Retina (tissue), 1 donor: ENCODE measurements at places on chromosomes 1 and 21.

- no peak for DNase-seq
Observed at GRCh38 chr21:46532080-46532479, 72.8 kb downstream of the S100B start.

DNA sequence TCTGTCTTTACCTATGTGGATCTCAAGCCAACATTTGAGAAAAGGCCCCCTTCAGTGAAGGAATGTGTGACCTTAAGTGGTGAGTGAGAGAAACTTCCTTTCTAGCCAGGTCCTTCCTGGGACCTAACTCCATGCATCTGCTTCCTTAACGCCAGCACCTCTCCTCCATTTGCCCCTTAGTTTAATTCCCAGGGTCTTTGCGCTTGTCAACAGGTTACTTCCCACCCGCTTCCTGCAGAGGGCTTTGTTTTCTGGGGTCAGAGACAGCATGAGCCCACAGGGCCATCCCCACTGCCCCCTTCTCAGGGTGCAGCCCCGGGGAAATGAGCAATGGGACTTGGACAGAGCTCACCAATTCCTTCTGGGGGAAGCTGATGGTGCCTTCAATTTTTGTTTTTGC, 54.8 kb downstream of the EVA1C start:
- no peak for DNase-seq

- no peak for DNase-seq
Observed at GRCh38 chr1:7470904-7471638, 300.0 kb upstream of the VAMP3 start.

DNA sequence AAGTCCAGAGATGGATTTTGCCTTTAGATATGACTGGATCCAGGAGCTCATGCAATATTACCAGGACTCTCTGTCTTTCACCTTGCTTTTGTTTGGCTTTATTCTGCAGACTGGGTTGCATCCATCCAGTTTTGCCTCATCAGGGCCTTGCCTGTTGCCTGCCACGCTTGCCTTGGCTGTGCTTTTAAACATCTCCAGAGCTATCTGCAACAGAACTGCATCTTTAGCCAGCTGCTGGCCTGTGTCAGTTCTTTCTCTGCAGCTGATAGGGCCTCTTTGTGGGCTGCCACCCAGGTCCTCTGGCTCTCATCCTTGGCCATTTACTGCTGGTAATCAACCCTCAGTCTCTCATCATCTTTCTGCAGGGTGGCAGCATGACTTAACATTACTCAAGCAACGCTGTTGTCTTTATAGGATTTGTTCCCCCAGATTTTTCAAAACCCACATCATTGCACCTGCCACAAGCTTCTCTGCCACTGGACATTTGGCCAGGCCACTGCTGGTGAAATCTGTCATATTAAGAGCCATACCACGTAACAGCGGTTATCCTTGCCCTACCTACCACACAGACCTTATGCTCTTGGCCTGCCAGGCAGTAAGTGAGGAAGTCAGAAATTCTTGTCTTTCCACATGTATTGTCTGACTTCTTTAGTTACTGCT, 24.4 kb upstream of the HUNK start:
- DNase-seq: no peak

DNA sequence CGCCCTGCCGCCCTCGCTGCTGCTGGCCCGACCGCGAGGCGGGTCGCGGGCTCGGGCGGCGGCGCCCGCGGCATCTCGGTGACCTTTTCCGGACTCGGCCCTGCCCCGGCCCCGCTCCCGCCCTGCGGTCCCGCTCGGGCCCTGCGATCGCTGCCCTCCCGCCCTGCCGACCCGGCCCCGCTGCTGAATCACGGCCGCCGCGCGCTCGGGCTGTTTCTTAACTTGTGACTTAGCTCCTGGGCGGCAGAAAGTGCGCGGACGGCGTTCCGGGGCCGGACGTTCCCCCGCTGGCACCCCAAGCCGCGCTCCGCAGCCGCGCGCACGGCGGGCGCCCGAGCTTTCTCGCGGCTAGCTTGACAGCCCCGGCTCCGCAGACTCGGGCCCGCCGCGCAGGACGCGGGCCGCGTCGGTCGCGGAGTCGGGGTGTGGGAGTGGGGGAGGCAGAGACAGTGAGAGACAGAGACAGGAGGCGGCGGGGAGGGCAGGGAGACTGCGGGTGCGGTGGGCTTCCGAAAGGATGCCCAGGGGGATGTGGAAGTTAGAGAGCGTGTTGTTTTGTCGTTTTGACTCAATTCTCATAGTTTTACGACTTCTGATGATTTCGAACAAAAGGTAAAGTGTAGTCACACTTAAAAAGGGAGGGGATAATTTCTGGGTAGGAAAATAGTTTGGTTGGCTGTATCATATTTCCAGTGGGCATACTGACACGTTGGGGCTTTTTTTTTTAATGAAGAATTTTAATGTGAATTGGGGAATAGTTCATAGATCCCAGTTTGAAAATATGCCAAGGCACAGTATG, 49.8 kb downstream of the PRDM2 start:
- DNase-seq: peak; percentile 75

GRCh38 chr1:66312271-66312990, 221.5 kb upstream of the SGIP1 start:
- DNase-seq: no peak

- DNase-seq: no peak
Observed at GRCh38 chr1:12555411-12556367, 62.3 kb downstream of the DHRS3 start.

- no peak for DNase-seq
Observed at GRCh38 chr1:36529769-36530260, 47.1 kb upstream of the CSF3R start.

- DNase-seq: peak; percentile 54
Observed at GRCh38 chr1:67850151-67850551, 16.9 kb upstream of the GNG12 start.

DNA sequence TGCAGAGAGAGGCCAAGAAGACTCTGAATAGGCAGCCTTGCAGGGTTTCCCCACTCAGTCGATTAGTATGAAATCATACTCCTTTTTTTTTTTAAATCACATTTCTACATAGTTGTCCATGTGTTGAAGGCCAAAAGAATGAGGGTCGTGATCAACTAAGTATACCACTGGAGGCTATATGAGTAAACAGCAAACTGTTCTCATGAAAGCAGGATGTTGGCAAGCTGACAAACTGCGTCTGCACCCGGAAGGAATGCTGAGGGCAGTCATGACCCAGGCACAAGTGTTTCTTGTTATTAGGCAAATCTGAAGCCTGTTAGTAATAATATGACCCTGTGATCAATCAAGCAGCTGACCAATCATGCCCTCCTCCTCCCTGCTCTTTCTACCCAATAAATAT, 213.2 kb downstream of the USH2A start:
- DNase-seq: no peak

GRCh38 chr21:21788591-21788990, 790.4 kb downstream of the NCAM2 start:
- DNase-seq: no peak

DNA sequence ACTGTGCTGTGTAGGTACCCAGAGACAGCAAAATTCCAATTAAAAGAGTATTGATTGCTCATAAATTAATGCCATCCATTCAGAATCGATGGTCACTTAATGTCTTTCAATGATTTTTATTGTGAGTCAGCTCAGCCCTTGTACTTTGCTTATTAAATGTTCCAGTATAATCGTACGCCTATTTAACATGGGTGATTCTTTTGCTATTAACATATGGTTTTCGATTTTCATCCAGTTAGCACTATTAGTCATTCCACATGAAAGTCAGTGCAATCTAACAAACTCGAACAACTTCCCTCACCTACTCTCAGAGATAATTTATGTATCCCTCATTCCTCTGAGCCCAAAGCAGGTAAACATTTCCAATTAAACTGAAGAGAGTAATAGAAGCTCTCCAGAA, 109.6 kb upstream of the APP start:
- DNase-seq: no peak

DNA sequence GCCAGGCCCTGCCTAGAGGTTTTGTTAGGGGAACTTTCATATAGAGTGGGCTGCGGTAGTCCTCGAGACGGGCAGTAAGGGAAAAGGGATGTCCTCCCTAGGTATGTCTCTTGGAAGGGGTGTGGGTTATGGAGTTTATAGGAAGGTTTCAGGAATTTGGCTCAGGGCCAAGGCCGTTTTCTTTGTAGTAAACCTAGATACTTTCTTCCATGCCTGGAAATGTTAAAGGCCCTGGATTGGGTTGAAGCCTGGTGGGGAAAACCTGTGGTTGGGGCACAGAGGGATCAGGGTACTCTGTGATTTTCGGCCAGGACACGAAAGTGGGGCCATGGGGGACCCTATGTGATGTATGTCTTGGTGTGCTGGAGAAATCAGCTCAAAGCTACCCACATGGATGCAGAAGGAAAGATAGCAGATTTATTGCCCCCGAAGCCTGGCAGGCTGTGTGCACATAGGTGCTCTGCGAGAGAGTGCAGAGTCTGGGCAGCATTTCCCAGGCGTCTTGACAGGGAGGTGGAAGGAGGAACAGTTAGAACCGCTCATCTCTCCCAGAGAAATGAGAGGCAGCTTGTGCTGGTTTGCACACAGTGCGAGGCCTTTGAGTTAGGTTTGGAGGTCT, 1.7 kb downstream of the SNAP47 start:
- no peak for DNase-seq

DNA sequence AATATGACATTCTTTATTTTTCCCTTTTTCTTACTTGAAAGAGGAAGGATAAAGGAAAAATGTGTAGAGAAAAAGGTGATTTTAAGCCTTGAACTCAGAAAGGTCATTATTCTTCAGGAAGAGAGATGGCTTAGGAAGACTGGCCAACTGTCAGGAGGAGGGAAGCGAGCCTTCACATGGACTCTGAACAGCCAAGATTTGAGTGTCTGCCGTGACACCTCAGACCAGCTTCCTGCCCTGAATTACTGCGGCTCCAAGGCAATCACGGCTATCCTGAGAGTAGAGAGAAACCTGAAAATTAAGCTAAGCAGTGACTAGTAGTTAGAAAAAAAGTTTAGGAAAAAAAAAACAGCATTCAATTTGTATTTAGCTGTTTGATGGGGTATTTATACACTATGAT, 314.7 kb downstream of the KCNH1 start:
- no peak for DNase-seq

- no peak for DNase-seq
Observed at GRCh38 chr21:45769294-45769693, 125.8 kb downstream of the PCBP3 start.

DNA sequence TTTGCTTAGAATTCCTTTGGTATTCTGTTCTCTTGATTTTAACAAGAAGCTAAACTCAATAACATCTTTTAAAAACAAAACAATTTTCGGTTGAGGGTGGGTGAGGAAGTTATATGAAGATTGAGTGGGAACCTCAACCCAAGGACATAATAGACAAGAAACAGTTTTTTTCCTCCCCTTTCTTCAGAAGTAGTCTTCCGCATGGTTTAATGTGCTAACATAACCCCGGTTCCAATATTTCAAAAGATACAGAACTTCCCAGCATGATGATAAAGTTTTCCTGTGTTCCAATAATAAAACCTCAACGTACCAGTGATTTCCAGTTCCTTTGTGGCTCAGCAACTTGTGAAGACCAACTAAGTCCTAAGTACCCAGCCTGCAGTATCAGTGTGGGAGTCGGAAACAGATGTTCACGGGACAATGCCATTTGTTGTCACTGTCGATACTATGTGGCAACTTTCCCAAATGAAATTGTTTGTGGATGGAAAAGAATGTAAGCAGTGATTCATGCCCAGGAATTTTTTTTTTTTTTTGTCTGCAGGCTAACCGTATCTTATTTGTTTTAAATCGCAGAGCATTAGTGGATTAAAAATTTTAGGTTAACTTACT, 48.5 kb downstream of the NR5A2 start:
- DNase-seq: no peak

- no peak for DNase-seq
Observed at GRCh38 chr1:38210021-38210894, 163.7 kb upstream of the POU3F1 start.

GRCh38 chr1:223363856-223364684, at the start of gene SUSD4:
TSS of gene SUSD4 (minus strand) at chr1:223364176. CDS start at chr1:223363425, 751 bp downstream.
- peak; percentile 88 for DNase-seq
